ENCODE measurements at places on chromosomes 3 and 15. TPM values are rescaled to one million over a fixed set of nuclear protein-coding genes. Genes with fewer than 3 reads are reported as not detected.

PPARG gene
- 7.1 TPM for total RNA-seq

P2RY14 gene
- not detected for total RNA-seq

CLDN16 gene
- total RNA-seq: 0.37 TPM

CHRNB4 gene
- total RNA-seq: not detected

SHC4 gene
- total RNA-seq: 0.37 TPM

LINGO1 gene
- not detected for total RNA-seq

GTF2A2 gene
- total RNA-seq: 52.3 TPM

NME9 gene
- total RNA-seq: not detected

SCN11A gene
- total RNA-seq: not detected

KLHL6 gene
- total RNA-seq: 0.07 TPM

STAC gene
- 0.85 TPM for total RNA-seq

ARHGAP11A gene
- total RNA-seq: 14.6 TPM

ITGB5 gene
- 209 TPM for total RNA-seq

ADPRH gene
- 0.46 TPM for total RNA-seq

MEX3B gene
- total RNA-seq: 2.0 TPM

CAND2 gene
- total RNA-seq: 1.4 TPM

SPINT1 gene
- 346 TPM for total RNA-seq

FILIP1L gene
- 3.8 TPM for total RNA-seq

DRD3 gene
- total RNA-seq: not detected

ELL3 gene
- 17.1 TPM for total RNA-seq

LRRC31 gene
- total RNA-seq: not detected

GP9 gene
- total RNA-seq: not detected

GRK7 gene
- 0.07 TPM for total RNA-seq

IL17RD gene
- total RNA-seq: 6.1 TPM

PLD1 gene
- 23.3 TPM for total RNA-seq

FRMD4B gene
- total RNA-seq: 18.3 TPM

RHOV gene
- 52.2 TPM for total RNA-seq

SPTSSB gene
- 7.5 TPM for total RNA-seq

PDIA3 gene
- 213 TPM for total RNA-seq

RASGRP1 gene
- total RNA-seq: 0.85 TPM

SEMA5B gene
- 0.37 TPM for total RNA-seq

CCDC39 gene
- not detected for total RNA-seq

CCDC191 gene
- total RNA-seq: 1.8 TPM

NMNAT3 gene
- 2.5 TPM for total RNA-seq

BUB1B gene
- total RNA-seq: 20.3 TPM

PATL2 gene
- not detected for total RNA-seq

TMCO5A gene
- total RNA-seq: not detected

LIPH gene
- total RNA-seq: 9.6 TPM

COLQ gene
- 0.21 TPM for total RNA-seq

STAB1 gene
- not detected for total RNA-seq

CLRN1 gene
- total RNA-seq: not detected

TGM4 gene
- 0.33 TPM for total RNA-seq

SYNPR gene
- not detected for total RNA-seq

GPR176 gene
- total RNA-seq: 3.6 TPM

ADAMTS9 gene
- 0.28 TPM for total RNA-seq

SH3GL3 gene
- total RNA-seq: 1.7 TPM

SLC41A3 gene
- total RNA-seq: 24.4 TPM

CYP1A2 gene
- not detected for total RNA-seq

FANCD2OS gene
- total RNA-seq: 2.3 TPM

RTP1 gene
- not detected for total RNA-seq

TMEM212 gene
- total RNA-seq: not detected

EPHB1 gene
- total RNA-seq: not detected

FBXO40 gene
- total RNA-seq: not detected

IL5RA gene
- not detected for total RNA-seq

CDC25A gene
- 22.8 TPM for total RNA-seq

ADIPOQ gene
- not detected for total RNA-seq

ASB14 gene
- not detected for total RNA-seq

Data from airway epithelial cell (primary cell).